ENCODE measurements at places on chromosomes 11 and 22.

- no peak for DNase-seq
These were observed 96.4 kb downstream of the PRMT3 start for GRCh38 chr11:20483931-20484330.

DNA sequence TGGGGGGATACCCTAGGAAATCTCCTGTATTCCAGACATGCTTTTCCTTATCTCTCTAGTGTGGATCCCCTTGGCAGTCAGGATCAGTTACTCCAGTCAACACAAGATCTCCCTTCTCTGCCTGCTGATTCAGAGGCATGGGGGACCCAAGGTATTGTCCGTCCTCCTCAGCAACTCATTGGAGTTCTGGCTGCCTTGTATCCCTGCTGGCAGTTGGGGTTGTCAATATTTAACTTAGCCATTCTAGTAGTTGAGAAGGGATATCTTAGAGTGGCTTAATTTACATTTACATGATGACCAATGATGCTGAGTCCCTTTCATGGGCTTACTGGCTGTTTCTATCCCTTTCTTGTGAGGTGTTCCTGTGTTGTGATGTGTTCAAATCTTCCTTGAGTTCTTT lies 74.2 kb downstream of the GRK3 start:
- no peak for DNase-seq

- no peak for DNase-seq
These were observed 115.6 kb upstream of the ZBED5 start for GRCh38 chr11:10973416-10973815.

GRCh38 chr11:88353835-88354496 lies 16.4 kb upstream of the CTSC start:
- no peak for DNase-seq

GRCh38 chr22:44348971-44349560 lies 36.3 kb upstream of the SHISAL1 start:
- DNase-seq: no peak

Measured in activated CD8-positive, alpha-beta memory T cell treated with anti-CD3 and anti-CD28 coated beads for 4 hours (primary cell).